Aorta (tissue), 5 donors: ENCODE measurements at places on chromosomes 12 and 14. TPM values are rescaled to one million over a fixed set of nuclear protein-coding genes. Genes with fewer than 3 reads are reported as not detected.

The ATP2A2 gene
- total RNA-seq: 285 TPM

DNA sequence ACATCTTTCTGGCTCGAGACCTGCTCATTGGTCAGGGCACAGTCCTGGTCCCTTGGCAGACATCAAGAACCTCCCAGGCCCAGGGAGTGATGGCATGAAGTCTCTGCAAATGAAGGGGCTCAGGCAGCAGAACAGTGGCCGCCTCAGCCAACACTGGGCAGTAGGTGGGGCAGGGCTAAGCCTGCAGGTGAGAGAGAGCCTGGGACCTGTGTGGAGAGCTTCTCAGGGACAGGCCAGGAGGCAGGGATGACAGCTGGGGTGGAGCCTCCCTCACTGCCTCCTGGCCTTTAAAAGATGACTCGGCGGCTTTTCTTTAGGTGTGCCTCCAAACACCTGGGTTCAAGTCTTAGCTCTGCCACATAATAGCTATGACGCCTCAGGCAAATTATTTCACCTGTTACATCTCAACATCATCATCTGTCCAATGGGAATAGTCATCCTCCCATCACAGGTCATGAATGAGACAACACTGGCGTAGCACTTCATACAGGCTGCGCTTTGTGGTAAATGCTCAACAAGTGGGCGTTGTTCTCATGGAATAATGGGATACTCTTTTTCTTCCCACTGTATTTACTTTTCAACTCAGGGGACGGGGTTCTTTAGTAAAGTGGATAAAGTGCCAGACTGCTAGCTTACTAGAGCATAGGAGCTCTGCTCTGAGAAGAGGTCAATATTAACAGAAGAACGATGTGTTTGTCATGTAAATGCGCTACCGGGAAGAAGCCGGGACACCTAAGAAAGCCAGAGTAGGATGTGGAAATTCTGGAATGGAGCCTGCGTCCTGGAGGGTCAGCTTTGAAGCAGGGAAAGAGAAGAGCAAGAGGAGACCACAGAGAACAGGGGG, 277.4 kb downstream of the FOXN3 start:
- DNase-seq: no peak

GRCh38 chr12:61250303-61250702, 1009.9 kb upstream of the USP15 start:
- DNase-seq: no peak

DNA sequence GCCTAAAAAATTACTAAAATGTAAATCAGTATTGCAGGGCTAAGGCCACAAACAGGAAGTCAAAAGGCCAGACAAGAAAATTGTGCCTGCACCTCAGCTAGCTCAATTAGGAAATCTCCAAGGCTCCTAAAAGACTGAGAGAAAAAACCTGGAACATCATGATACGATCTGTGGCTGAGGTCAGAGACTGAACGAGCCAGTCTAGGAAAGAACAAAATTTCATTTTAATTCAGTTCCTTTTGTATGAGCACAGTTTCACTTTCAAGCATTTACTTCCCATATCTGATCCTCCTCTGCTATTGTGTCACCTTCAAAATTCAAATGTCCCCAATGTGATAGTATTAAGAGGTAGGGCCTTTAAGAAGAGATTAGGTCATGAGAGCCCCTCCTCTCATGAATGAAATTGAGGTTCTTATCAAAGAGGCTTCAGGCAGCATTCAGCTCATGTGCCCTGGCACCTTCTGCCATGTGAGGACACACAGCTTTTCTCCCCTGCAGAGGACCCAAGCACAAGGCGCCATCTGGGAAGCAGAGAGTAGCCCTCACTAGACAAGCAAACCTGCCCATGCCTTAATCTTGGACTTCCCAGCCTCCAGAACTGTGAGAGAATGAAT, 14.8 kb downstream of the PRKAB1 start:
- no peak for DNase-seq

The RHEBL1 gene
- 0.55 TPM for total RNA-seq

GRCh38 chr12:82474798-82475184, 116.5 kb downstream of the METTL25 start:
- no peak for DNase-seq
